Stimulated activated CD4-positive, alpha-beta T cell treated with anti-CD3 and anti-CD28 coated beads, Interleukin-1b, Interleukin-23, amount 100 ng/mL, for 1 hour (primary cell): ENCODE measurements at places on chromosomes 5 and 9.

- DNase-seq = no peak
Observed at GRCh38 chr9:35690614-35691333, 1.0 kb upstream of the TPM2 start.

DNA sequence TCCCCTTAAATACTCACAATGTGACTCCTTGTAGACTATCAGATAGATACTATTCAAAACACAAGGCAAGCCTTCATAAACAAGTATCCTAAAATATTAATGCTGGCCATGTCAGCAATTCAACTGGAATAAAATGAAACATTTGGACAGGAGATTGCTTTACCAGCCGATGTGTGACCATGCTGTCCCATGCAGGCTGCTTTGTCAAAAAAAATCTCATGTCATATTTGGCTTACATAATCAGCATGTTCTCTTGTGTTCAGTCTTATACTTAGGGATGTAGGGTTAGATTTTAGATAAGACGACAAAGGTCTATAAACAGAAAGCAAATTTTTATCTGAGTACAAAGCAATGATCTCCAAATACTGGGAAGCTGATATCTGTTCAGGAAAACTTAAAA lies 108.5 kb downstream of the NR6A1 start:
- DNase-seq = no peak

DNA sequence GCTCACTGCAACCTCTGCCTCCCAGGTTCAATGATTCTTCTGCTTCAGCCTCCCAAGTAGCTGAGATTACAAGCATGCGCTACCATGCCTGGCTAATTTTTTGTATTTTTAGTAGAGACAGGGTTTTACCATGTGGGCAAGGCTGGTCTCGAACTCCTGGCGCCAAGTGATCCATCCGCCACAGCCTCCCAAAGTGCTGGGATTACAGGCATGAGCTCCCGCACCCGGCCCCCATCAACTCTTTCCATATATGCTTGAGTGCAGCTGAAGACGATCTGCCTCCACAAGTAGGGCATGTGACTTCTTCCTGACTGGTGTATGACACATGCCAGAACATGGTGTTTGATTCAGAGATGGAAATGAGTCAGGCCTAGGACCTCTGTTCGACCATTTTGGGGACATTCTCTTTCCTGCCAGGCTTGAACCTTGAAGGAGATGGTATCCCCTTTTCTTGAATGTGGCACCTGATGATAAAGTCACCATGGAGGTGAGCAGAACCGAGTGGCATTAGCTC lies 7.5 kb upstream of the CNOT6 start:
- no peak for DNase-seq

DNA sequence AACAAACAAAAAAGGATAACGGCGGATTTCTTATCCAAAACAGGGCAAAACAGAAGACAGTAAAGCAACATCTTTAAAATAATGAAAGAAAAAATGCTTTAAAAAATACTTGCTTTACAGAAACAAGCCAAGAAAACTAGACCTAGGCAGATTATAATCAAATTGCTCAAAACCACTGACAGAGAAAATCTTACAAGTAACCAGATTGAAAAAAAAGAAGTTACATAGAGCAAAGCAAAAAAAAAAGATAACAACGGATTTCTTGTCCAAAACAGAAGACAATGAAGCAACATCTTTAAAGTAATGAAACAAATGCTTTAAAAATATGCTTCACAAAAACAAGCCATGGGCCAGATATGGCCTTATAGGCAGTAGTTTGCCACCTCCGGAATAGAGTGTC lies 51.1 kb downstream of the RICTOR start:
- no peak for DNase-seq

- no peak for DNase-seq
Observed at GRCh38 chr9:115333277-115334070, 215.5 kb upstream of the TNC start.

DNA sequence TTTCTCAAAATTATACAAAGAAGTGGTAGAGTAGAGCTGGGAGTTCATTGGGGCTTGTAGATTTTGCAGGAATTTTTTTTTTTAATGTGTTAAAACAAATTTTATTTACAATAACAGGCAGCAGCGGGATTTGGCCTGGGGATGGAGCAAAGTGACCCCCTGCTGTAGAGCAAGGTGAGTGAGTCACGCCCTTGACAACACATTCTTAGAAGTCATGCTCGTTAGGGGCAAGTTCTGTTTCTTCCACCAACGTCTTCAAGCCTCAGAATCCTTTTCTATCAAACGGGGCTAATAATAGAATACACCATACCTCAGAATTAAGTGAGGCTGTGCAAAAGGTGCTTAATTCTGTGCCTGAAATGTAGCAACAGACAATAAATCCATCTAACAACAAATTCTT lies 1.1 kb upstream of the ANKDD1B start:
- DNase-seq = no peak

DNA sequence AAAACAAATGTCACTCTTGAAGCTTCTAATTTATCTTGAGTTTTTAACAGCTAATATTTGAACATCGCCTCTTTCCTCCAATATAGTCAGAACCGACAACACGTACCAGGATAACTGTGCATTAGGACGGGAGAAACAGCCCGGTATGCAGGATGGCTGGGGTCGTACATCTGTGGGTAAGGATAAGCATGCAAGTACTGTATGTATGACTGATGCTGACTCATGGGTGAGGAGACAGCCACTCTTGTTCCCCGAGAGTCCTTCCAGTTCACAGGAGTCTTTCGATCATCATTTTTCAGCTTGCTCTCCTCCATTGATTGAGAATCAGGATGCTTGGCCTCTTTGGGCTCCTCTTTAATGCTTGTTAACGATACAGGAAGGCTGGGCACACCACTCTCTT lies 102.3 kb downstream of the ZNF608 start:
- no peak for DNase-seq

GRCh38 chr5:149990518-149991376 lies 9.7 kb downstream of the TIGD6 start:
- DNase-seq = peak; percentile 37

GRCh38 chr5:81696418-81697397 lies 54.2 kb downstream of the SSBP2 start:
- no peak for DNase-seq

GRCh38 chr9:84206801-84207370 lies 133.7 kb downstream of the SLC28A3 start:
- no peak for DNase-seq

- DNase-seq = no peak
Observed at GRCh38 chr5:68332556-68332955, 117.0 kb downstream of the PIK3R1 start.

DNA sequence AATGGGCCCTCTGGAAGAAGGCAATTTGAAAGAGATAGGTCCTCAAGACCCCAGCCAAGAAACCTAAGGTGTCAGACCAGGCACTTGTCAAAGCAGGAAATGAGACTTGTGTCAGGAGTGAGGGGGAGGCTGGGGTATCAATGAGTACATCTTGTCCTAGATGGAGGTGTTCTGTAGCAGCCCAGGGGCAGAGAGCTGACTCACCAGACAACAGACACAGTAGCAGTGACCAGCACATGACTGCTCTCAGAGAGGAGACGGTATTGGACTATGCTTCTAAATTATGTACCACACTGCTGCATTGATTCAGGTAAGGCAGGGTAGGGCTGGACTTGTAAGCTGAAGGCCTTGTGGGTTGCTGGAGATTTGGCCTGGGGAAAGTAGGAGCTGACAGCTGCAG lies 551.2 kb upstream of the KLF4 start:
- no peak for DNase-seq

GRCh38 chr5:156376751-156377150 lies 49.8 kb downstream of the SGCD start:
- no peak for DNase-seq

GRCh38 chr5:124592891-124593290 lies 153.5 kb downstream of the ZNF608 start:
- DNase-seq = no peak

DNA sequence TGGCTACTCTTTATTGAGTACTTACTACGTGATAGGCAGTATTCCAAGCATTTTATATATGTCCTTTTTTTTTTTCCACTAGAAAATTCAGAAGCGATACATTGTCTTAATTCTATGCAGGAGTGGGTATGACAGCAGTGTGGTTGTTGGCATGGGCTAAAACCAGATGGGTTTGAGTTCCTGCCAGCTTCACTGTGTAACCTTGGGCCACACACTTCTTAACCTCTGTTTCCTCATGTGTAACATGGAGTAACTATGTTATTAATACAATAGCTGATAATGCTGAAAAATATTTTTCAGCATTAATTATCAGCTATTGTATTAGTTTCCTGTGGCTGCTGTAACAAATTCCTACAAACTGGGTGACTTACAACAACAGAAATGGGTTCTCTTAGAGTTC lies 12.0 kb downstream of the SNX18 start:
- DNase-seq = no peak

DNA sequence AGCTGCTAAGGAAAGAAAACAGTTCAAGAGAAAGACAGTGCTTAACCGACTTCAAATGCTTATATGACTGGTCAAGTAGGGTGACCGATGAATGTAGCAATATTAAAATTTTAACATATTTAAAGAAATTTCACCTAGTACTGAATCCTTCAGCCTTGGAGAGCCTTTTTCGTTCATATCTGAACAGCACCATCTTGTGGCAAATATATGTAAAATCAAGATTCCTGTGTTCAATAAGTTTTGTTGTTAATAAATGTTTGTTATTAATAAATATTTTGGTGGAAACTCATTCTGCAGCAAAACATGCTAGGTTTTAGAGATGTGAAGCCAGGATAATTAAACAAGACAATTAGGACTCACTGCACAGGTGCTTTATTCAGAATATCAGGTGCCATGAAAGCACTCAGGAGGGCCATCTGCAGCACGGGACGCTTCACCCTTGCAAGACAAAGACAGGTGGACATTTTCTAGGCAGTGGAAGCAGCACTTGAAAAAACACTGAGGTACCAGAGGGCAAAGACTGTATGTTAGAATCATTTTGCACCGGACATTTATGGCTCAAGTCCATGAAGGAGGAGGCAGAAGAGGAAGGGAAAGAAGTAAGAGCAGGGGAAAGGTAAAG lies 15.6 kb downstream of the TICAM2 start:
- DNase-seq = no peak

GRCh38 chr9:27675354-27675753 lies 102.1 kb upstream of the C9orf72 start:
- DNase-seq = no peak

GRCh38 chr5:22598796-22599195 lies 254.3 kb downstream of the CDH12 start:
- DNase-seq = no peak

DNA sequence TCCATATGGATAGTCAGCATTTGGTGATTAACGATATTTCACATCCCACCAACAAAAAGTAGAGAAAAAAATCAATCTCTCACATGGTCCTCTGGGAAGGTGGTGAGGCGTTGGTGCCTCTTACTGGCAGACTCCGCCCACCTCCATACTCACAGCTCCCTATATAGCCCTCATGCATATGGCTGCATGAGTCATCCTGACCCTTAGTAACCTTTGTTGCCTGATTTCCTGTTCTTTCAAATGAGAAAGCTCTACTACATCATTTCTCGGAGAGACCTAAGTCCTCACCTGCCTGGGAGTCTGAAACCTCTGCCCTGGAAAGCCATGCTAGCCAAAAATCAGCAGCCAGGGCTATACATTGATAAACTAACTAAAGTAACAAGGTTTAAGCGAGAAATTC lies 33.3 kb upstream of the ABCA1 start:
- peak; percentile 3 for DNase-seq

DNA sequence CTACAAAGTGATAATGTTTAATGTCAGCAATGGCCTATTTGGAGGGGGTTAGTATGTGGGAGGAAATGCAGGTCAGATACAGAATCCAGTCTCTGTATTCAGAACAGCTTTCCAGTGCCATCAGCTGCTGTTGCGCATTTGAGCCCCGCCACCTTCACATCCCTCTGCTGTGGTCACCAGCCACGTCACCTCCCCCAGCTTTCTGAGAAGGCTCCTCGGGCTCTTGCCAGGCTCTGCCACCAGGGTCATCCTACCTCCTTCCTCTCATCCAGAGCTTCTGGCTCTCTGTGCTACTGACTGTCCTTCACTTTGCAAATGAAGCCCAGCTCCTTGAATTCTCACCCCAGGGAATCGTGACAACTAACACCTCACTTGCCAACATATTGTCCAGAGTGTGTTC lies 138.8 kb downstream of the PIK3R1 start:
- DNase-seq = no peak

- DNase-seq = no peak
Observed at GRCh38 chr5:139676406-139676805, 28.3 kb downstream of the CXXC5 start.

DNA sequence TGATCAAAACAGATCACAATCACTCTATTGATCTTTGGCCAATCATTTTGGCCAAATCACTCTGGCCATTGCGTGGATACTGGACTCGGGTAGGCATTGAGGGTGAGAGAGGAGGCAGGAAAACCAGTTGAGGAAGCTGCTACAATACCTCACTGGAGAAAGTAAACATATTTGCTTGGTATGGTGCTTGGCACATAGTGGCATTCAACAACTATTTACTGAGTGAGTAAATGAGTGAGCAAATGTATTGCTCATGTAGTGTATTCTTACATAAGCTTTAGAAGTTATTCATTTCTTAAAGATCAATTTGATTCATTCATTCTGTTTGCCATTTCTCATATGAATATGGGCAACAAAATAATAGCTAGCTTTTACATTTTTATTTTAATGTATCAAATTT lies 4.0 kb upstream of the DEPDC1B start:
- DNase-seq = no peak

DNA sequence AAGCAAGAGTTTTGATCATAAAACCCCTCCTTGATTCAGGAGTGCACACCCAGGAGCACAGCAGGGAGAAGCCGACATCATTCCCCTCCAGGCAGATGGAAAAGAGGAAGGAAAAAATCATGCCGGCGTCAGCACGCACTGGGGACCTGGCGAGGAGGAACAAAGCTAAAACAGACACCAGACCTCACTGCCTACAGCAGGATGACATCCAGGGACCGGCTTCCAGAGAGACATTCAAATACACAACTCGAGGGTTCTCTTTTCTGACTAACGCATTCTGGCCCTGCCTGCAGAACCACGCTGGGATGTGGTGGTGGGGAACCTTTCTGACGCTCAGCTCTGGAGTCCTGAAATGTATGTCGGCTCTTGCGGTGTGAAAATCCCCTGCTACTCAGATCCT lies 2.7 kb downstream of the UBAC1 start:
- no peak for DNase-seq

DNA sequence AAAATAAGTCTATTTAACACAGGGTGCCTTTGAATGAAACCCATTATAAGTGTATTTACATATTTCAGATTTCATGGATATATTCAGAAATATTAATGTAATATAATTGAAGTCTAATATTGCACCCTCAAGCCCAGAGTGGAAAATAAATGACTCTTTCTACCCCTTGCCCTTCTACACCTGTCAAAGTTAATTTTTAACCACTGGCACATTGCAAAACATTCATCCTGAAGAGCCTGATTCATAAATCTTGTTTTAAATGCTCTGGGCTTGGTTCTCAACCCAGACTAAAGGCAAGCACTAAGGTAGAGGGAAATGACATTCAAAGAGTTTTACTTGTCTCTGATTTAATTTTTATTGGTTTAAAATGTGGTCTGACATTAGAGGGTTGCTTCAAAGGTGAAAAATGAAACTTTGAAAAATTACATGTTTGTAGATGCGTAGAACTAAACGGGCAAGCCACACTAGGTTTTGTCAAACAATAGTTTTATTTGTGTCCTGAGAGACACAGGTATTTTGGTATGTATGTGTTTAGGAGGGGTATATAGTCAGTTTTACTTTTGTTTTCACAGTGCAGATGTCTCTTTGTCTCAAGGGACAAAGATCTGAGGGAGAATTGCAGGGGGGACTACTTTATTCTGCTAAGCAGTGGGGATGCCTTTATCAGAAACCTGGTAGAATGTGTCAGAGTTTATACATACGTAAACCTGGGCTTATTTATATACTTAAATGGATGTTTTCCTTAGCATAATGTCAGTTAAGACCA lies 69.7 kb downstream of the PIK3R1 start:
- DNase-seq = no peak

- no peak for DNase-seq
Observed at GRCh38 chr9:7105095-7105494, 347.3 kb downstream of the KDM4C start.
